ENCODE measurements at places on chromosomes 4 and X.
A peak's percentile ranks its signal among the peaks of the same experiment; 100 is the strongest.

- no peak for DNase-seq
Measured at GRCh38 chr4:43244688-43245382, 352.3 kb downstream of the GRXCR1 start.

DNA sequence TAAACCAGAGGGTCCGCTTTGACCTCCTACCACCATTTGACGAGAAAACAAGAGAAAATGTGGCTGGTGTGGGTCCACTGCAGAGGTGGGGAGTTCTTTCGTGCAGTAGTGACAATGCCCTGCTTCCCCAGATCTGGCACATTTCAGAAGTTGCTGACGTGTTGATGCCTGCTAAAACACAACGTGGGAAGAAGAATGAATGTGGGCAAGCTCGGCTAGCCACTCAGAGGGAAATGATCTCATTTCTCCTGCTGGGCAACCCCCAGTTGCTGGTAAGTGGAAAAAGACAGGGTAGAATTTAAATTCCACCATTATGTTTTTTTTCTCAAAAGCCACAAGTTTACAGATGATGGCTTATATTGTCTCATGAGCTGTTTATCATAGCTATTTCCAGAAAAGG, 77.9 kb downstream of the LUZP4 start:
- DNase-seq, result peak; percentile 15

DNA sequence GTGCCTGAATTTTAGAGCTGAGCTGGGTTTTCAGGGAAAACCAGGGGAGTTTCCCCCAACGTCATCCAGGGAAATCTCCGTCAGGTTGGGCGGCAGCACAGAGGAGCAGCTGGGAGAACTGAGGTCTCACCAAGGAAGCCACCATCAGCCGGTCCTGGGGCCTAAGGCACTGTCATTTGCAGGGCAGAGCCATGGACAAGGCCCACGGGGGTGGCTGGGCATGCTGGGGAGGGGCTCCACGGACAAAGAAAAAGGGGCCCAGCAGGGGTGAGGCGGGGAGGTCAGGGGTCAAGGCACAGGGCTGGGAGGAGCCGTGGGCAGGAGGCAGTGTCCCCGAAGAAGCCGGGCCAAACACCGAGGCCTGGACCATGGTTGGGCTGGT, 109.8 kb downstream of the HMX1 start:
- DNase-seq, result no peak

DNA sequence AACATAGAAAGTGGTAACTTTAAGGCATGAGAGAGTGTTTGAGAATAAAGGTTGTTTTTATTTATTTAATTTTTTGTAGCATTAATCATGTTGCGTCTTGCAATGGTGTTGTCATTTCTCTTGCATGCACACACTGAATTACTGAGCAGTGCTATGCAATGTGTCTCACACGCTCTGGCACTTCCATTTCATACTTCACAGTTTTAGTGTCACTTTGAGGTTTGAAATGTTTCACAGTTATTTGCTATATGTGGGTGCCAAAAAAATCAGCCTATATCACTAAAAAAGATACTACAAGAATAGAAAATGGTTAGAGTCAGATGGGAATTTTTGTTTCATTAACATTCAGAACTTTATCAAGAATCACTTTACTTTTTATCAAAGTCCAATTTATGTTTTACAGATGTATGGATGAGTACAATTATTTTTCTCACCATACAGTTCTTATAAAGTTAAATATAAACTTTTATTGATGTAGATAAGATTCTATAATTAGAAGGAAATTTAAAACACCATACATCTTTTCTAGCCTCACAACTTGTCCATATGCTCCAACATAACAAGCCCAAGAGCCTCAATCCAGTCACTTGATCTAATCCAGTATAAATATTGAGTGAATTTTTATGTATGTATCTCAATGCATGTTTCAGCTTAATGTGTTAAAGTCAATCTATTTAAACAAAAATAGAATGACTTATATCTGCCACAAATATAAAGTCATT, 114.0 kb downstream of the IQCM start:
- DNase-seq, result no peak

- no peak for DNase-seq
Measured at GRCh38 chrX:11481035-11481434, 184.7 kb downstream of the ARHGAP6 start.

- peak; percentile 94 for DNase-seq
Measured at GRCh38 chr4:185395956-185396723, 416 bp upstream of the LRP2BP start.

DNA sequence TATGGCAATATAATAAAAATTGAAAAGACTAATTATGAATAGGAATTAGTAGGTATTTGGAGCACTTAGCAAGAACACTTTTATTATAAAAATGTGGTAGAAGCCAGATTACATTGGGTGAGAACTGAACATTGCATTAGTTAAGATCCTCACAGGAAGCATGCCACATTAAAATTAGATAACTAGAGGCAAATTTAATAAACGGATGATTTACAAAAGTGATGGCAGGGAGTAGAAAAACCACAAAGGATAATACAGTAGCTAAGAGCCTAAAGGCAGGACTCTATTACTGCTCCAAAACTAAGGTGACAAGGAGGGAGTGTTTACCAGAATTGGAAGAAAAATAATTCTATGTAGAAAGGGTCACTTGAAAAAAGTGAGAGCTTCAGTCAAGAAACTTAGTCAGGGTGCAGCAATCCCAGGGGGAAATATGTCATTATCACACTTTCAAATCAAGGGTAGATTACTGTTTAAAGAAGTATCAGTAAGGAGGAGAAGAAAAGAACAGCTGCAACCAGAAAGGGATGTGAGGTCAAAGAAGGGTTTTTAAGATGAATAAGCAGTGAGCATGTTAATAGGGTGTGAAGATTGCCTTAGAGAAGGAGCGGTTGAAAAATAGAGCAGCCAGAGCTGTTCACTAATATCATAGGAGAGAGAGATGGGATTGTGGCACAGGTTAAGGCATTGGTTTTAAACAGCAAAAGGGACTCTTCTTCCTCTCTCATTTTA, 84.6 kb downstream of the NDST4 start:
- DNase-seq, result no peak

DNA sequence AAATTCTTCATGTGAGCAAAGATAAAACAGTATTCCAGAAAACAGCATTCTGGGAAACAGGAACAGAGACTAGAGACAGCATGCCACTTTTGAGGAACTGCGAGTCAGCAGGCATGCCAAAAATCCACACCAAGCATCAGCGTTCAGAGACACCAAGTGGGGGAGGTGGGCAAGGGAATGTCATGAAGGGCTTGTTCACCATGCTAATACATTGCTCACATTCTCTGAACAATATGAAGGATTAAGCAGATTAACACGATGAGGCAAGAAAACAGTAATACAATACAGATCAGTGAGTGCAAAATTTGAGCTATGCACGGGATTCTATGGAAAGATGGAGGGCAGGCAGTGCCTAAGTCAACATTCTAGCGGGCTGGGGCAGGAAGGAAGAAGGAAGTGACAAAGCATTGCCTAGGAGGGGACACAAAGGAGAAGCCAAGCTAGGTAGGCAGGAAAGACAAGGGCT, 278.3 kb downstream of the FBXW7 start:
- peak; percentile 30 for DNase-seq

- DNase-seq, result peak; percentile 69
Measured at GRCh38 chrX:120769576-120770341, 105.9 kb downstream of the CT47B1 start.

- DNase-seq, result peak; percentile 68
Measured at GRCh38 chr4:153318696-153319320, 25.7 kb upstream of the MND1 start.

DNA sequence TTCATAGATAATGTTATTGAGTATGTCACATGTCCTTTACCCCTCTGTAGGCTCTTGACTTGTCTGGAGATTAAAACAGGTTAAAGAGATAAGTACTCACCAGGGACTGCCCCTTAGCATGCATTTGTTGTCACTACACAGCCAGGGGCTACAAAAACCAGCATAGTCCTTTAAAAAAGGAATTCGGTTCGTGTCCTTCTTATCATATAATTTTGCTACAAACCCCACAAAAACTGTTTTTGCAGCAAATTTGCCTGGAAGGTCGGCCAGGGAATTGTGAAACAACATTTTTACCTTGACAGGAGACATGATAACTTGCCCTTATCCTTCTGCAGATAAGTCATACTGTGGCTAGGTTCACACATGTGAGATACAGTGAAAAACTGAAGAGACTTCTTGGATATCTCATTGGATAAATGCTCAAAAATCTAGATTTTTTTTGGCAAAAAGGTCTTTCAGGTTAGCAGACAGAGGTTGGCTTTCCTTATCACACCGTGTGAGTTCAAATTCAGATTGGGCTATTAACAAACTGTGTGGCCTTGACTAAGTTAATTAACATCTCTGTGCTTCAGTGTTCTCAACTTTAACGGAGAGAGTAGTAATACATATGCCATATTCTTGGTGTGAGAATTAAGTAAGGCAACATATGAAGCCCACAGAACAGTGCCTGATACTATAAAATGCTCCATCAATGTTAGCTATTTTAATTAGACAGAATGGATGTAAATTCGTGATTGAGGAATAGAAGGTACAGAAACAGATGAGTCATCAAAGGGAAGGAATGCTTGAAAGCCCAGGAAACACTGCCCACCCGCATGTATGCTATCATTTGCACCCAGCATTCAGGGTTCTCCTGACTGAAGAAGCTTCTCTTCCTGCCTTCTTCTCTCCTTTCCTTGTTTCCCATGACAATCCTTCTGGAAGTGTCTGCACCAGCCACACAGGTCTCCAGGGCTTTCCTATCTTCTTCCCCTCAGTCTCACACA, 30.0 kb downstream of the FAM9C start:
- peak; percentile 55 for DNase-seq

DNA sequence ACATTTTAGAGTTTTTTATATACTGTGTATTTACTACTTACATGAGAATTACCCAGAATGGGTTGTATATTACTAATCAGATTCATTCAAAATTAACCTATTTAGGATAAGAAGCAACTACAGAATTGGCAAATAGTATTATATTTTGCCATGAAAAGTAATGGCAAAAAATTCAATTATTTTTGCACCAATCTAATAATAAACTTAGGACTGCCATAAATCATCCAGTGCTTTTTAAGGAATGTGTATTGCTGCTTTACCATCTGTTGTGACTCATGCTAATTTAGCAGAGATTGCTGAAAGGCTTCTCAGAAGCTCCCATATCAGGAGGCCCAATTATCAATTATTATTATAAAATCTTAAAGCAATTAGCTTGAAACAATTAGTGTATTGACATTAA, 24.0 kb downstream of the NPY2R start:
- DNase-seq, result no peak

- DNase-seq, result peak; percentile 66
Measured at GRCh38 chrX:8815460-8816065, 14.4 kb upstream of the FAM9A start.

GRCh38 chrX:68746988-68747387, 81.8 kb upstream of the EFNB1 start:
- no peak for DNase-seq

- peak; percentile 70 for DNase-seq
Measured at GRCh38 chr4:168421671-168422070, 58.6 kb downstream of the DDX60L start.

GRCh38 chr4:112422644-112423043, 93.3 kb downstream of the NEUROG2 start:
- no peak for DNase-seq

DNA sequence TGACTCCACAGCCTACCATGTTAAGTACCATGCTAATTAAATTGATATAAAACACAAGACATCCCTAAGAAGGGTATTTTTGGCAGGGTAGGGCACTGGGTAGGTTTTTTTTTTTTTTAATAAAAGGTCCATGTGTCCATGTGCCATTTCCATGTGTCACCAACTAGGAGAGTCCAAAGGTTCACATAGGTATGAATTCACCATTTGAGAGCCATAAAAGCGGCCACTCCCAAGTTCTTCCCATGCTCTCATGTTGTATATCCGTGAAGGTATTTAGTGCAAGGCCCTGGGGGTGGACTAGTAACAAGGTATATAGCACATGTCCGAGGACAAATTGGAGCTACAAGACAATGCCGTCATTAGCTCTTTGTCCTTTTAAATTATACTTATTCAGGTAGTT, 107.3 kb downstream of the PDE5A start:
- DNase-seq, result no peak

GRCh38 chr4:114265342-114265741, 285.9 kb upstream of the ARSJ start:
- DNase-seq, result no peak

Data from ELR (cell line).